Germinal center (tissue), 1 donor: ENCODE measurements at places on chromosomes 1 and 21.

- DNase-seq: no peak
These were observed 3.8 kb downstream of the DR1 start for GRCh38 chr1:93349231-93350135.

- DNase-seq: no peak
These were observed 17.5 kb downstream of the RUNX3 start for GRCh38 chr1:24912376-24913273.

- DNase-seq: no peak
These were observed 55.8 kb downstream of the YARS1 start for GRCh38 chr1:32761253-32761877.

DNA sequence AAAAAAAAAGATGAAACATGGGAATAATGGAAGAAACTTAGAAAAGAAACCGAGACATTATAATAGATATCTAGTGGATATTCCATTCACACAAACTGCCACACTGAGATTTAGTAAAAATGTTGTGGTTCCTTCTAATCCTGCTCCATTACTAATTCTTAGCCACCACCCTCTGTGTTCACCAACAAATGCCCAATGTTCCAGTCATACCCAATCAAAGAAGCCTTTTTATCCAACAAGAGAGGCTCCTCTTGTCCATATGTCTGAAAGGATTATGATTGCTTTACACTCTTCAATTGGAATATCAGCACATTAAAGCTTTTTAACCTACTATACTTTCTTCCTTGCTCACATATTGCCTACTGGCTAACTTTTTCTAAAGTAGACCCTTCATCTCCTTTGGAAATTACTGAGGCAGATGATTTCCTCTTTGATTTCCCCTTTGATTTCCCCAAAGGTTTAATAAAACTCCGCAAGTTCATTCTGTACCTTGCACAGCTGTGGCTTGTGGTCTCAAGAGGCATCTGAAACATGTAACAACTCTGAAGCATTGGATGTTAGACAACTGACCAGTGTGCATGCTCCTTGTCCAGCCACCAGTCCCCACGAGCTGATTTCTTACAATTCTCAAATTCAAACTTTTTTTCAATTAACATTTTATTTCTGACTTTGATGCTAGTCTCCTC is 305.6 kb upstream of the LYPLAL1 start:
- no peak for DNase-seq

DNA sequence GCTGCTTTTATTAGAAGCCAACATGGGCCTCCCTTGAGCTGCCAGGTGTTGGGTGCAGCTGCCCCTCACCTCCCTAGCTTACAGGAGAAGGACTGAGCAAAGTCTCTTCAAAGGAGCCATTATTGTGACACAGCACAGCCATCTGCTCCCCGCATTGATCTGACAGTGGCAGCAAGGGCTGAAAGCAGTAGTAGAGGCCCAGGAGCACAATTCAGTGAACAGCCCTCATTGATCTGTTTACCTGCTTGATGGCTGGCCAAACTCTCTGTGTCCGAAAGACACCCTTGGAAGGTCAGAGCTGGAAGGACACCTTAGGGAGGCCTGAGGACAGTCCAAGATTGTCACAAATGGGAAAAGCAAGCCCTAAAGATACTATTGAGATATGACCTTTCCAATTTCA is 14.5 kb downstream of the HMGB4 start:
- DNase-seq: no peak

GRCh38 chr1:209307846-209308245 is 275.7 kb upstream of the CAMK1G start:
- DNase-seq: no peak

DNA sequence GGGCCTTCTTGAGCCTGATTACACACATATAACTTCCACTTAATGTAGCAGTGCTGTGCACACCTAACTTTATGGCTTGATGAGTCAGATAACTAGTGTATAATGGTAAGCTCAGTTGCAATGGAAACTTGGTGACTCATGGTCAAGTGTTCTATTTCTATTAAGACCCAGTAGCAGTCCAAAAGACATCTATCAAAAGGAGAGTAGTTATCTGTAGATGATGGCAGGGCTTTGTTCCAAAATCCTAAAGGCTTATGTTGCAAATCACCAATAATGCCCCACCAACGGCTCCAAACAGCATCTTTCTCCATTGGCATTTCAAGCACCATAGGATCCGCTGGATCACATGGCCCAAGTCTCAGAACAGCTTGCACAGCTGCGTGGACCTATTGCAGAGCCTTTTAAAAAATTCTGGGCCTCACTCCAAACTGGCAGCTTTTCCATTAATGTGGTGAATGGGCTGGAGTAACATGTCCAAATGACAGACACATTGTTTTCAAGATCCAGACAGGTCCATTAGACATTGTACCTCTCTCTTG is 566.8 kb upstream of the USP24 start:
- no peak for DNase-seq

GRCh38 chr1:165641231-165641987 is 10.4 kb downstream of the MGST3 start:
- no peak for DNase-seq

GRCh38 chr1:201538612-201539551 is at the start of gene NAV1:
TSS of gene NAV1 (plus strand) at chr1:201539127. CDS start at chr1:201622885, 83,758 bp downstream.
- peak; percentile 33 for DNase-seq

DNA sequence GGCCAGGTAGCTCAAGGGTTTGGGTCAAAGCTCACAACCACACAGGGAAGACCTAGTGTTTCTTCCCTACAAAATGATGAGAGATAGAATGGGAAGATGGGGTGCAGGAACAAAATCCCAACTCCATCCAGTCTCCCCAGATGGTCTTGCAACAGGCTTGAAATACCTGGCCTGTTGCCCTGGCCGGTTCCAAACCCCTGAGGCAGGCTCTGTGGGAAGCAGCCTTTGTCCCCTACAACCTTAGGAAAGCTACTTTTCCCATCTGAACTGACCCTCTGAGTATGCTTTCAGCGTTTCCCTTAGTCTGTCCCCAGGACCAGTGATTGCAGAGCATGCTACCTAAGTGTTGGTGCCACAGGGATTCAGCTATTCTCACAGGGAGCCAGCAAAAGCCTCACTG is 104.0 kb downstream of the GDAP2 start:
- DNase-seq: no peak

GRCh38 chr1:63833363-63834119 is 59.7 kb downstream of the ROR1 start:
- no peak for DNase-seq

DNA sequence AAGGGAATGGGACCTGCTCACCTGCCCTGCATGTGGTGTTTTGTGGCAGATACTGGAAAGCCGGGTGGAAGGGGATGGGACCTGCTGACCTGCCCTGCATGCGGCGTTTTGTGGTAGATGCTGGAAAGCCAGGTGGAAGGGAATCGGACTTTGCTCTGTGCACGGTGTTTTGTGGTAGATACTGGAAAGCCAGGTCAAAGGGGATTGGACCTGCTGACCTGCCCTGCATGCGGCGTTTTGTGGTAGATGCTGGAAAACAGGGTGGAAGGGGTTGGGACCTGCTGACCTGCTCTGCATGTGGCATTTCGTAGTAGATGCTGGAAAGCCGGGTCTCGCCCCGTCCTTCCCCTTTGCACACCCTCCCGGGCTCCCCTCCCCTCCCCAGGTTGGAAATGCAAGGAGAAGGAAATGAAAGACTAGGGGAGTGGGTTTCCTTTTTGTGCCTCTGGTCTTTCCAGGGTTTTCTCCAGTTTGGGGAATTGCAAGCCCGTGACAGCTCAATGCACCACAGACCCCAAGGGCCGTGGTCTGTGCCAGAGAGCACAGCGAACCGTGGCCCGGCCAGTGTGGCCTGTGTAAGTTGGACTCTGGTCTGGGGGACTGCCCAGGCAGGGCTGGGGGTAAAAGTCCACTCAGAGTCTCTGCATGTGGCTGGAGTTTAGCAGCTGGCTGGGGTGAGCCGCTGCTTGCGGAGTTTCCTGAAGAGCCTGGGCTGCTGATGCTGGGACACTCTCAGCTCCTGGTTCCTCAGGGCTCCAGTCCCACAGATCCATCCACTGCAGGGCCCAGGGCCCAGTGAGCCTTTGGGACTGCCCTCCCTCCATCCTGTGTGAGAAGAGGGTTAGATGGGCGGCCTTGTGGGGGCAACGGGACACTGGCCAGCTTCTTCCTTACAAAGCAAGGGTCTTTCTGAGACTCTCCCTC is 105.5 kb downstream of the CRYAA start:
- DNase-seq: no peak

- no peak for DNase-seq
These were observed 3.0 kb upstream of the HCRTR1 start for GRCh38 chr1:31614414-31615005.

DNA sequence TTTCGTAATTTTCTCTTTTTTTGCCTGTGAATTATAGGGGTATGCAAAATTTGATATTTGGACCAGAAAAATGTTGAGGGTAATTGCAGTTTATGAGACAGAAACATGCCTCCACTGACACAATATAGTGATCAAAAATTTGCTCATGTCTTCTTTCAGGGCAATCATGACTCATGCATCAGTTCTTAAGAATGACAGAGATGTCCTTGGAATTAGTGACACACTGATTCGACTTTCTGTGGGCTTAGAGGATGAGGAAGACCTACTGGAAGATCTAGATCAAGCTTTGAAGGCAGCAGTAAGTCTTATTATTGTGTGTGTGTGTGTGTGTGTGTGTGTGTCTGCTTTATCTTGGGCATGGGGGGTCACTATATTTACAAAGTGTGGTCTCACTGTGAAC is 27.5 kb downstream of the CTH start:
- DNase-seq: no peak

DNA sequence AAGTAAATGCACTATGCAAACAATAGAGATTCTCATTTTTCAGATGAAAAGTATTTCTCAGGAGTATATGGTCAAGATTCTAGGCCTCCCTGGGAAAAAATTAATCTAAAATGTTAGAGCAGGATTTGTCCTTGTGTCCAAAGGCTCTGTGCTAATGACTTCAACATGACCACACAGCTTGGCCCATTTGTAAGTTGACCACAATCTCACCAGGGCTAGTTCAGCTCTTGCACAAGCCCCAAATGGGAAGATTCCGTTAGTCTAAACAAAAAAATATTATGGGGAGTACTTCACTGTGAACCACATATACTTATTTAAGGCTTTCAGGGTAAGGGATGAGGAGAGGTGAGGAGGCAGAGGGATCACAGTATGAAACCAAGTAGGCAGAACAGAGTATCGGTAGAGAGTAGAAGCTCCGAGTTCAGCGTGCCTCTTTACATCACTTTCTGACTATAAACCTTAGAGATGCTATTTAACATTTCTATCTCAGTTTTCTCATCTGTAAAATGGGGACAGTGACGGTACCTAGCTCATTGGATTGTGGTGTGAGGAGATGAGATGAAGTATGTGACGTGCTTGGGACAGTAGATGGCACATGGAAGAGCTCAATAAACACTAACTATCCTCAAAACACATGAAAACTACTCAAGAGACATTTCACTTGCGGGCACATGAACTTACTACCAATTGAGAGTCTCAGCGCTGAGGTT is 37.8 kb upstream of the CTTNBP2NL start:
- DNase-seq: no peak

- peak; percentile 52 for DNase-seq
These were observed 1.9 kb upstream of the TTLL10 start for GRCh38 chr1:1171546-1172340.

- DNase-seq: no peak
These were observed 78.7 kb downstream of the PBX1 start for GRCh38 chr1:164637461-164638375.
